Suppressor macrophage (primary cell): ENCODE measurements at places on chromosomes 4 and X.

DNA sequence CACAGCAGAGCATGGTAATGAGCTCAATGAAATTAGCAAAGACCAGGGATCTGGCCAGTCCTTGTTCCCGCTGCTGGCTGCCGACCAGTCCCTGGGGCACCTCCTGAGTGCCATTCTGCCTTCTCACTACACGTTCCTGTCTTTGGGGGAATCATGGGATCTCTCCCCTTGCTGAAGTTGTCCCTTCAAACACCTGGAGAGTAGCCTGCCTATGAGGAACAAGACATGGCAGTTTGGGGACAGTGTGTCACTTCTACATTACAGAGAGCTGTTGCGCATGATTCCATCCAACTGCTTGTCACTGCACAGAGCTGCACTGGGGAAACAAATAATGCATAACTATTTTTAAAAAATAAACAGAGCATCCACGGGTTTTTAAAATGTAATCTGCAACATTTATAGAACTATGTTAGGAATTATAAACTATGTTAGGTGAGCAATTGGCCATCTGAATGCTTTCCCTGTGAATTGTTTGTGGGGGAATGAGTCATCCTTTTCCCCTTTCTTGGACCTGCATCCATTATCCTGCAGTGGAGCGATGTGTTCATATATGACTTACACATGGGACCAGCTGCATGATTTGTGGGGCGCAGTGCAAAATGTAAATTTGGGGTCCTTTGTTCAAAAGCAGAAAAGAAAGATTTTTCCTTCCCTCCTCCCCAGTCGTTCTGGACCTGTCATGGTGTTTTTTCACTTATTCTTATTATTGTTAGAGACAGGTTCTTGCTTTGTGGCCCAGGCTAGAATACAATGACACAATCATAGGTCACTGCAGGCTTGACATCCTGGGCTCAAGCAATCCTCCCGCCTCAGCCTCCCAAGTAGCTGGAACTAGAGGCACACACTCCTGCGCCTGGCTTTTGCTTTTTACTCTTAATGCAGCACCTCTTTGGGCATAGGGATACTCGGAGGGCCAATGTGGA is 115.0 kb upstream of the TBL1X start:
- DNase-seq: no peak

DNA sequence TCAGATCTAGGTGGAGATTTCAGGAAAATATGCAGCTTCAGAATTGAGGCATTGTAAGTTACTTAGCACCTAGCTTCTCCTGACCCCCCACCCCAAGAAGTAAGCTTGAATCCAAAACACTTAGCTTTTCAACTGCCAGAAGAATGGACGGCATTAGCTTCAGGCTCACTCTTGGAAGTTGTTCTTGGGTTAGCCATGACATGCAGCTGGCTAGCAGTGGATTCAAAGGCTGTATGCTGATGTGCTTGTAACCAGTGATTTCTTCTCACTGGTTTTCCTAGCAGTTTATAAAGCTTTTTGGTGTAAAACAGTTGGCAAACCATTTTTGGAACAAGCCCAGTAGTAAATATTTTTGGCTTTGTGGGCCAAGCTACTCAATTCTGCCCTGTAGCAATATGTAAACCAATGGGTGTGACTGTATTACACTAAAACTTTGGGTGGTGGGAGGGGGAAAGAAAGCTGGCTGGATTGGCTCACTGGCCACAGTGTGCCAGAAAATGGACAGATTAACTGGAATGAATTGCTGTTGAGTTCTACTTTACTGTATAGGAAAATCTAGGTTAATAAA is 85.6 kb downstream of the SHROOM2 start:
- DNase-seq: no peak

DNA sequence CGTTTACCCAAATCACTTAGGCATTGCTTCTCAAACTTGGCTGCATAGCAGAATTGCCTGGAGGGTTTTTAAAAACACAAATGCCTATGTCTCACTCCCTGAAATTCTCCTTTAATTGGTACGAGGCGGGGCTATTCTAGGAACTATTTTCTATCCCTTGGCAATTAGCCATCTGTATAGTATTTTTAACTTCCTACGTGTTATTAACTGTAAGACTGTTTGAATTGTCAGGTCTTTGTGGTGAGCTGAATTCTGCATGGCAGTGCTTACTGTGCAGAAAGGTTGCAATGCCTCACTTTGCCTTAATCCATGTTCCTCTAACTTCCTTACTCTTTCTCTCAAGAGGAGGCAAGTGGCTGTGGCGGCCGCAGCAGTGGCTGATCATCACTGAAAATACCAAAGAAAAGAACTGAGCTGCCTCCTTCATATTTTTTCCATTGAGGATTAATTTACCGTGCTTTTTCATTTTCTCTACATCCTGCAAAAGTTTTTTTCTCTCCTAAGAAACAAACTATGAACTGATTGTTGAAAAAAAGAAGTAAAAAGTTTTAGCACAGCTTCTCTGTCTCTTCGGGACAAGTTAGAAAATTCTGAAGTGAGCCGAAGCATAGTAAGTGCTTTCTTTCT is at the start of gene SHROOM3:
Gene SHROOM3, plus strand, starts transcription at position 329 of the 627 bp plus-strand sequence. CDS start 824 bp downstream, outside the sequence.
- DNase-seq: no peak

- peak; percentile 17 for DNase-seq
Measured at GRCh38 chr4:171812665-171813525, at the start of gene GALNTL6. Gene GALNTL6 (plus strand): TSS chr4:171813404.

- DNase-seq: peak; percentile 3
Measured at GRCh38 chr4:91064157-91064853, 937.1 kb downstream of the CCSER1 start.

GRCh38 chr4:145898926-145899531 is 39.6 kb downstream of the ZNF827 start:
- no peak for DNase-seq

GRCh38 chr4:138259271-138259670 is 17.1 kb upstream of the SLC7A11 start:
- DNase-seq: no peak

DNA sequence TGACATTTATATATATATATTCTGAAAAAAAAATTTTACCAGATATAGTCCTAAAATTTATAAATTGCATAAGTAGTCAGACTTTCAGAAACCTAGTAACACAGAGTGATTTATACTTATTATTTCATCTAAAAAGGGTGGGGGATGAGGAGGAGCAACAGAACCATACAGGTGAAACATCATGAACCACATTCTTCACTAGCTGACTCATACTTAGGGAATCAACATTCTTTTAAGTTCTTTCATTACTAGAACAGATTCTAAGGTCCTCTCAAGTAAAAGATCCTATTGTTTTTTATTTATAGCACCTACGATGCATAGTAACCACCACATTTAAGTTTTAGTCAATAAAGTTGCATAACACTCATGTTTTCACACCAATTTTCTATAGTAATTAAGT is 166.1 kb downstream of the LRBA start:
- no peak for DNase-seq

DNA sequence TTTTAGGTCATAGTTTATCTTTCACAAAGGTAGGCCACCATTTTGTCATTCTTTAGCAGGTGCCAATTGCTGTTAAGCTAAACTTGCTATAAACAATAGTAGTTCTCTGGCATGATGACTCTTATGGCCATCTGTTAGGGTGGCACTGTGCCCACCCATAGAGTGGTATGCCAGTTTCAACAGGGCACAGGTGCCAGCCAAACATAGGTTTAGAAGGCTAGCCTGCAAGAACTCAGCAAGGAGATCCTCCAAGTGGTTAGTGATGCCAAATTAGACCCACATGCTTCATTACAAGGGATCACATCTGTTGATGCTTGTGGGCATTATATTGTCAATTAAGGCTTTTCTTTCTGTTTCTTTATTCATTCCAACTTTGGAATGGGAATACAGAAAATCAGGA is 204.5 kb downstream of the FMR1NB start:
- no peak for DNase-seq

DNA sequence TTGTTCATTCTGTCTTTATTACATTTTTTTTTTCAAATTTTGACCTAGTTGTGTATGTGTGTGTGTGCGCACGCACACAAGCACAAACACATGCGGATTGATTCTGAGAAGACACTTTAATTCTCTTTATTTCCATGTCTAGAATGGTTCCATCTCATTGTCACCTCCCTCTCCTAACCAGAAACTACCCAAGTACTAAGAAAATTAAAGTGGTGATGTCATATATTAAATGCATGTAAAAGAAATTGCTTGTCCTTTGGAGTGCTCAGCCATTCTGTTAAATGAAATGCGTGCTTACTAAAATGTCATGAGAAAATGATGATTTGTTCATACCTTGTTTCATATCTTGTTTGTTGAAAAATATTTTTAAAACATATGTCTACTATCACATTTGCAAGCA is 1297.0 kb upstream of the TENM3 start:
- DNase-seq: no peak

GRCh38 chr4:10083331-10083771 is 33.2 kb downstream of the WDR1 start:
- DNase-seq: no peak

DNA sequence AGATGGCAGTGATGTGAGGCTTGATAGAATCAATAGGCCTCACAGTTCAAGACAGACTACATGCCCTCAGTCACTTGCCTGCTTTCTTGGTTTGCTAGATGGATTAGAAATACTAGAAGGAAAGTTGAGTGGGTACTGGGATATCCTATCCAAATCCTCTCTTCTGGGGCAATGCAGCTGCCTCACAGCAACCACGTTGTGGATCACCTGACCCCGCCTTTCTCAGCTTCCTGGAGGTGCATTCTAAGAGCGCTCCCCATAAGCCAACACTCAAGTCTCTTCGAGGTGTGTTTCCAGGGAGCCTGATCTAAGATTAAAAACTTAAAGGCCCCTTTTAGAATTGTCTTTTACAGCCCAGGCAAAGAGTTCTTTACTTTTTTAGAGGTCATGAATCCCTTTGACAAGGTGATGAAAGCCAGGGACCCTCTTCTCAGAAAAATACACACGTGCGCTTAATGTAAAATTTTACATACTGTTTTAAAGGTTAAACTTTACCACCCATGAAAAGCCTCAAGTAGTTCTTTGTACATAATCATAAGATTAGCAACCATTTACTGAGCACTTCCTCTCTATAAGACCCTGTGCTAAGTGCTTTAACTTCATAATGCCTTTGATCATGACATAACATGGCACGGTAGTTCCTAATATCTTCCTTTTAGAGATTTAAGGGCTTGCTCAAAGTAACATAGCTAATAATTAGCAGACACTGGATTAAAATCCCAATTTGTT is 840 bp upstream of the RPL34 start:
- DNase-seq: peak; percentile 45

DNA sequence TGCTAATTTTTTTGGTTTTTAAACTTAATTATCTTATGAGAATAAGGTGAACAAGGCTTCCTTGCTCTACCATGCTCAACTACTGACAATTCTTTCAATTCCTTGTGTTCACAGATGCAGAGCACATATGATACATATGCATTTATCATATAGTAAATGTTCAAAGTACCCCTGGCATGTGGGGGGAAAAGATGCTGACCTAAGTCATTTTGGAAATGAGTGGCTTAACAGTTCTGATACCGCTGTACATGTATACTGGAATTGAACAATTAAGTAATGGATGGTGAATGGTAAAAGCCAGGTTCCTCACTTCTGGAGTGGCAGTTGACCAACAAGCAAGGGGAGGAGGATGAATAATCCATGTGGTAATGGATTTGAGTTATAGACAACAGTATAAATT is 149.6 kb downstream of the NAF1 start:
- DNase-seq: no peak

- no peak for DNase-seq
Measured at GRCh38 chr4:124290678-124291077, 421.9 kb downstream of the ANKRD50 start.

DNA sequence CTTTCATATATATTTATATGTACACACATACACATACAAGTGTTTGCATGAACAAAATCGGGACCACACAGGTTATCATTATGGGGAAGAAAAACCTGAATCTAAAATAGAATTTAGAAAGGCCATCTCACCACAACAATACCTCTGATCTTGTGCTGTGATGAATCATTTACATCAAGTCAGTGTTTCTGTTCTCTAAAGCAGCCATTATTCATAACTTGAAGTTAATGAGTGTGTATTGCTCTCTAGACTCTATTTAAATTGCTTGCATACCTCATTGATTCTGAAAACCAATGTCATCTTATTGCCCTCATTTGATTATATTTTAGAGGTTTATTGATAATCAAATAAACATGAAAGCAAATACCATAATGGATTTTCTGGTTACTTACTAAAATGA is 71.6 kb downstream of the FAM114A1 start:
- no peak for DNase-seq

DNA sequence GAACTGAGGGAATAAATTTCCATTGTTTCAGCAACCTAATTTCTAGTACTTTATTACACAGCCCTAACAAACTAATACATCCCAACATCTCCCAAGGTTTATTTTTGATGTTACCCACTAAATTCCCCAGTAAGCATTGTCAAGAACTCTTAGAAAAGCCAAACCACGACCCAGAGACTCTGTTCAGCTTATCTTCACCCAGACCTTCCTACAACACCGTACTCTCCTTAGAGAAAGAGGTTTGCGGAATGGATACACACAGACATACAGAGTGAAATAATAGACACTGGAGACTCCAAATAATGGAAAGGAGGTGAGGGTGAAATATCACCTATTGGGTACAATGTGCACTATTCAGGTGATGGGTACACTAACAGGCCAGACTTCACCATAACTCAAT is 75.6 kb downstream of the LRBA start:
- no peak for DNase-seq

GRCh38 chr4:38114386-38115150 is 154.4 kb downstream of the PTTG2 start:
- peak; percentile 61 for DNase-seq

DNA sequence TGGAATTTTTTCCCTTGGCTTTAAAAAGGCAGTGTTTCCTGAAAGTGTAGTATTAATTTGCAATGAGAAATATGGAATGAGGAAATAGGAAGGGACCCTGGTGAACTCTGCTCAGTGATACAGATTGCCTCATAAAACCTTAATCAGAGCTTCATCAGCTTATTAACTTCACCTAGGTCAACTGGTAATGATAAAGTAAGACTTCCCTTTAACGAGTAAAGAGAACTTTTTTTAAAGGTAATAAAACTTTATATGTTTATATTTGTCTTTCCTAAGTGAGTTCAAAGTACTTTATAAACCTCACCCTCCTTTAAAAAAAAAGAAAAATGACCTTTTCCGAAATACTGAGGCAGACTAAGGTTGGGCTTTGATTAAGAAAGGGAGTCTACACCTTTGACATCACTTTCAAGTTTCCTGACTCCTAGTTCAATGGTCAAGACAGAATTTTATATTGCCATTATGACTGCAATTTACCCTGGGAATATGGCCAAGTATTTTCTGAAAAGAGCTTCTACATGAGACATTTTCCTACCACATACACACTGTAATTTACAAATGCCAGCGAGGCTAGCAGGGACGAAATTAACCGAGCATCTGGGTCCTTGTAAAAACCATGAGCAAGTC is 706.3 kb upstream of the TENM3 start:
- no peak for DNase-seq
